ENCODE measurements at places on chromosomes 2 and 18. TPM values are rescaled to one million over a fixed set of nuclear protein-coding genes. Genes with fewer than 3 reads are reported as not detected.

The ANKRD23 gene
- total RNA-seq = 9.3 TPM

The PPIL3 gene
- 34.2 TPM for total RNA-seq

The PROKR1 gene
- total RNA-seq = not detected

The LRP1B gene
- total RNA-seq = 0.06 TPM

The RAB27B gene
- 2.9 TPM for total RNA-seq

The C2orf15 gene
- total RNA-seq = 1.2 TPM

GRCh38 chr2:230947908-230948365, 22.9 kb upstream of the GPR55 start:
- no peak overlapping the region for H3K4me3 ChIP-seq
- no peaks in the 10 kb centered on the region for H3K27me3 ChIP-seq
- H3K27ac ChIP-seq = peak overlapping the region; percentile 15
- peaks cover 4% of the 10 kb centered on the region for H3K4me1 ChIP-seq
- peak; percentile 70 for DNase-seq

- no peaks in the 10 kb centered on the region for H3K36me3 ChIP-seq
- no peaks in the 10 kb centered on the region for H3K27me3 ChIP-seq
- no peak overlapping the region for H3K4me3 ChIP-seq
- H3K4me1 ChIP-seq = no peaks in the 10 kb centered on the region
- H3K27ac ChIP-seq = no peak overlapping the region
- no peak for DNase-seq
Observed at GRCh38 chr2:146271131-146271831, 1573.5 kb upstream of the ACVR2A start.

- H3K4me1 ChIP-seq = no peaks in the 10 kb centered on the region
- no peak overlapping the region for H3K27ac ChIP-seq
- no peaks in the 10 kb centered on the region for H3K36me3 ChIP-seq
- peaks cover 5% of the 10 kb centered on the region for H3K27me3 ChIP-seq
- DNase-seq = no peak
- H3K4me3 ChIP-seq = no peak overlapping the region
Observed at GRCh38 chr2:217125014-217125413, 265.1 kb upstream of the TNP1 start.

DNA sequence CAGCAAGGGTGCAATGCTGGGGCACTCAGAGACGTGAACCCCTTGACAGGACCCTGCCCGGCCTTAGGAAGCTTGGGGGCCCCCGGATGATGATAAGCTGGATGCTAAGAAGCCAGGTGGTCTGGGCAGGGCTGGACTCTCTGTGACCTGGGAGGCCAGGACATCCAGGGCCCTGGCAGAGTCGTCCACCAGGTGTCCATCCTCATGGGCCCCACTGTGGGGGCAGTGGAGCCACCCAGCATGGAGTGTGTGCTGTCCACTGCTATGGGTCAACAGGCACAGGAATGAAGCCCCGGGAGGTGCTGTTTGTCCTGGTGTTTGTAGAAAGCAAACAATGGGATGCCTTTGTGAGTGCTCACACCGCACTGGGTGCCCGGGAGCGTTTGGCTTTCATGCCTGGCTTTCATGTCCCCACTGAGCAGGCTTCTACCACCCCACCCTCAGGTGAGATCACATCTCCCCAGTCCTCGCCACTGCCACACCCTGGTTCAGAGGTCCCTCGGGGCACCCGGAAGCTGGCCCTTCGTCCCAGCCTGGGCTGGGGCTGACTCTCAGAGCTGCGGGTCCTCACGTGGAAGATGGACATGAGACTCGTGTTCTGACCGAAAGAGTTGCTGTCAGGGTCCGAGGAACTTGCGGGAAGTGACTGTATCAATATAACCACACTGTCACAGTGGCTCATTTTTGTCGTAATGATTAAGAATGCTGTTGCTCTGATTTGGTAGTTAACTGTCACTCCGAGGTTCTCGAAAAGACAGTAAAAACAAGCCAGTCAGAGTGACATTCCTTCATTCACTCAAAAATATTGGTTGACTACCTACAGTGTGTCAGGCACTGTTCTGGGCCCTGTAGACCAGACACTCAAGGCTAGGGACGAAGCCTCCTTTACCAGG, 53.3 kb downstream of the INHBB start:
- no peaks in the 10 kb centered on the region for H3K36me3 ChIP-seq
- no peak overlapping the region for H3K4me3 ChIP-seq
- no peaks in the 10 kb centered on the region for H3K4me1 ChIP-seq
- DNase-seq = peak; percentile 51

DNA sequence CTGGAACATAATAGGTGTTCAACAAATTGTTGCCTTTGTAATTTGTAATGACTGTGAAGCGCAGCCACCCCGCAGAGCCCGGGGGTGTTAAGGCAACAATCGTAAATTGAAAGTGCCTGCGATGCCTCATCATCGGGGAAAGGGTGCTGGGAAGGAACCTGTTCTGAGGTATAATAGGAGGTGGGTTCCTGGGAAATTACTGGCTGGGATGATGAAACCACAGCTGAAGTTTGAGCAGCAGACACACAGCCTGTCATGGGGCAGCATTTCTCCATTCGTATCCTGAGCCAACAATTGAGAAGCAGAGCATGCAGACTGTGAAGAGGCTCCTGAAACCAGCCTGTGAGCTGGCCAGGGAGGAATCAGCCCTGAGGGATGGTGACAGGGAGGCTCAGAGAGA, 404.0 kb upstream of the MYT1L start:
- H3K27ac ChIP-seq = no peak overlapping the region
- no peaks in the 10 kb centered on the region for H3K27me3 ChIP-seq
- H3K36me3 ChIP-seq = no peaks in the 10 kb centered on the region
- no peak overlapping the region for H3K4me3 ChIP-seq
- peak; percentile 17 for DNase-seq

DNA sequence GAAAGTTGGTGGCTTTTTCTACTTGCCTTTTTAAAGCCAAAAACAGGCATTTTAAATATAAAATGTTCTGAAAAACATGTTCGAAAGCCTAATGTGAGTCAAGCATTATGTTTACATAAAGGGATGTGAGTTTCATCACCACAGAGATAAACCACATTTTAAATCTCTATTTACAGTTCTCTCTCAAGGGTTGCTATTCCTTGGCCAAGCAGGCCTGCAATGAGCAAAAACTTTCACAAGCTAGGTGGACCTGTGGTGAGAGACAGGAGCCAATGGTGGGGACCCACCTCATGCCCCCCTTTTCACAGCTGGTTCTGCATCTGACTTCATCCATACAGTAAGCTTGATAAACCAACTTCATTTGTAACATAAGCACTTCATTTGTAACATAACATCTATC, 65.1 kb downstream of the CUL3 start:
- peaks cover 79% of the 10 kb centered on the region for H3K4me1 ChIP-seq
- peak overlapping the region; percentile 21 for H3K27ac ChIP-seq
- no peaks in the 10 kb centered on the region for H3K27me3 ChIP-seq
- no peaks in the 10 kb centered on the region for H3K36me3 ChIP-seq
- no peak for DNase-seq

DNA sequence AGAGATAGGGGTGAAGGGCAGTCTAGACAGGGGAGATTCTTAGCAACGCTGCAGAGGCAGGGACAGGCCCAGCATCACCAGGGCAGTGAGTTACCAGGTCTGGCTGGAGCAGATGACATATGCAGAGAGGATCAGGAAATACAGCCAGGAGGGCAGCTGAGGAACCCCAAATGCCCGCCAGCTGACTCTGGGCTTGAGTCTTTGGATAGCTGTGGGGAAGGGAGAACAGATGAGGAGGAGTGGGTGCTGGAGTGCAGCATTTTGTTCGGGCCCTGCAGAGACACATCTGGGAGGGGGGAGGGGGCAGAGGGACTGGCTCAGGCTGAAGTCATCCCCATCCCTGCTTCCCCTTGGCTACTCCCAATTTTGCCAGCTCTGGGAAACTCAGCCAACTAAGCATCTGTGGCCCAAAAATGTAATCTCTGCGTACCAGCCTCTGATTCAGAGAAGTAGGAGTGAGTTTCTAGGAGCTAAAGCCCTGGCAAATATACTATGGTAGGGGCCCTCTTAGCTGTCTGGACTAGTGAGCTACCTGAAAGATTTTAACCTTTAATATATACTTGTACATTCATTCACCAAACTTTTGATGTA, 214.5 kb downstream of the ZBTB7C start:
- H3K4me1 ChIP-seq = peaks cover 15% of the 10 kb centered on the region
- no peak overlapping the region for H3K4me3 ChIP-seq
- DNase-seq = no peak
- H3K36me3 ChIP-seq = no peaks in the 10 kb centered on the region

GRCh38 chr2:174925046-174925784, 80.0 kb downstream of the CHN1 start:
- no peaks in the 10 kb centered on the region for H3K4me1 ChIP-seq
- DNase-seq = no peak

DNA sequence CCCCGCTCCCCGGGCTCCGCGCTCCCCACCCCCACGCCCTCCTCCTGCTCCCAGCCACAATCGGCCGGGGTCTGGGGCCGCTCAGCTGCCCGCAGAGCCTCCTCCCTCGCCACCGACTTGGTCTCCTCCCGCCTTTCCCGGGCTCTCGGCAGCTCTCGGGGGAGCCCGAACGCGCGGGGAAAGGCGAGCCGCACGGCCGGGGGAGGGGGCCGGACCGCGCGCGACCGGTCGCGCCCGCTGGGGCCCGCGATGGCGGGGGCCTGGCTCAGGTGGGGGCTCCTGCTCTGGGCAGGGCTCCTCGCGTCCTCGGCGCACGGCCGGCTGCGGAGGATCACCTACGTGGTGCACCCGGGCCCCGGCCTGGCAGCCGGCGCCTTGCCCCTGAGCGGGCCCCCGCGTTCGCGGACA, 327 bp downstream of the LTBP1 start:
- H3K27ac ChIP-seq = peak overlapping the region; percentile 40
- H3K27me3 ChIP-seq = no peaks in the 10 kb centered on the region
- peak overlapping the region; percentile 69 for H3K4me3 ChIP-seq
- H3K36me3 ChIP-seq = no peaks in the 10 kb centered on the region
- no peaks in the 10 kb centered on the region for H3K4me1 ChIP-seq
- peak; percentile 80 for DNase-seq

DNA sequence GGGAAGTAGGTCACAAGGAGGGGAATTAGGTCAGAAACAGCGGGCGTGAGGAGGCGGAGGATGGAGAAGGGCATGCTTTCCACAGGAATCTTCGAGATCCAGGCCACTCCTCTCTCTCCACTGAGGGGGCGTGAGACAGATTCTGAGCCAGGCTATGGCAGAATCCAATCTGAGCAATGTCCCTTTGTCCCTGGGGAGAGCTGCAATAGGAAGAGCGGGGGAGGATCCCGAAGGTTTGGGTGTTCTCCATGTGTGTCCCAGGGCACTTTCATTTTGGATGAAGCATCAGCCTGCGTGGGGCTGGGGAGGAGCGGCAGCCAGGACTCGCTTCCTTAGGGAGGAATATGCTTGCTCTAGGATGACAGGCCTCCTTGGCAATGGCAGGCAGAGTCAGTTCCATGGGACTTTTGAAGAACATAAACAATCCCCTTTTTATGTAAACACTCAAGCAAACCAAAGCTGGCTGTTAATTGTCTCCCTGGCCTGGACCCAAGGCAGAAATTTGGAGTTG, 84.0 kb downstream of the LIPG start:
- no peak overlapping the region for H3K4me3 ChIP-seq
- DNase-seq = peak; percentile 44
- no peaks in the 10 kb centered on the region for H3K27me3 ChIP-seq
- no peaks in the 10 kb centered on the region for H3K4me1 ChIP-seq

GRCh38 chr2:7749895-7750559, 832.8 kb downstream of the RNF144A start:
- DNase-seq = no peak
- H3K4me1 ChIP-seq = no peaks in the 10 kb centered on the region
- no peak overlapping the region for H3K4me3 ChIP-seq
- no peaks in the 10 kb centered on the region for H3K27me3 ChIP-seq
- H3K27ac ChIP-seq = no peak overlapping the region

Measured in spleen (tissue), 13 donors.